ENCODE measurements at places on chromosomes 1 and 21.
A peak's percentile ranks its signal among the peaks of the same experiment; 100 is the strongest.

GRCh38 chr1:185570962-185571361, 163.2 kb upstream of the HMCN1 start:
- no peak for DNase-seq

- peak; percentile 71 for DNase-seq
Observed at GRCh38 chr1:173409613-173410012, 67.5 kb upstream of the PRDX6 start.

- no peak for DNase-seq
Observed at GRCh38 chr1:162772571-162773154, 17.8 kb upstream of the HSD17B7 start.

DNA sequence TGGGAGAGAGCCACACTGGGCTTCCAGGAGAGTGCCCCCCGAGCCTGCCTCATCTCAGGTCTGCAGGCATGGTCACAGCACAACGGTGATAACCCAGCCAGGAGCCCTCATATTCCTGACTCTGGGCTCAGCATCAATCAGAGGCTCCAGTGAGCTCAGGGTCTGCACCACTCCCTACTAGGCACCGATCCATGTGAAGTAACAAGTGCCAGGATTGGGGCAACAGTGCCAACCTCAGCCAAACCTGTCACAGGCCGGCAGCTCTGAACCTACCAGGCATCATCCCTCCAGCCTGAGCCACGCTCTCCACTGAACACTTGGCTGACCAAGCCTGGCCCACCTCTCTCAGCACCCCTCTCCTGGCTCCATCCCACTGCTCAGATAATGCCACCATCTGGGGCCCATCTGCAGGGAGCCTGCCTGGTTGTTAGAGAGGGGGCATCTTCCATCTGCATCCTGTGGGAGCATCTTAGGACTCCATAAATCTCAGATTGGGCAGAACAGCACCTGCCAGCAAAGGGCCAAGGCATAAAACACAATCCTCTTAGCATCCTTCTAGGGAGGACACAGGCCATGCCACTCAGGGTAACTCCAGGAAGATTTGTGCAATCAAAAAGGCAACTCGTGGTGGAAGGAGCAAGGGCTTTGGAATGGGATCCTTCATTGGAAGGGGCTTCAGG, 213.7 kb upstream of the CSF3R start:
- no peak for DNase-seq

GRCh38 chr1:227947386-227947675, 401 bp downstream of the WNT9A start:
- no peak for DNase-seq

- no peak for DNase-seq
Observed at GRCh38 chr1:49523764-49524163, 500.0 kb downstream of the AGBL4 start.

GRCh38 chr1:114108751-114109255, 44.9 kb downstream of the SYT6 start:
- no peak for DNase-seq

DNA sequence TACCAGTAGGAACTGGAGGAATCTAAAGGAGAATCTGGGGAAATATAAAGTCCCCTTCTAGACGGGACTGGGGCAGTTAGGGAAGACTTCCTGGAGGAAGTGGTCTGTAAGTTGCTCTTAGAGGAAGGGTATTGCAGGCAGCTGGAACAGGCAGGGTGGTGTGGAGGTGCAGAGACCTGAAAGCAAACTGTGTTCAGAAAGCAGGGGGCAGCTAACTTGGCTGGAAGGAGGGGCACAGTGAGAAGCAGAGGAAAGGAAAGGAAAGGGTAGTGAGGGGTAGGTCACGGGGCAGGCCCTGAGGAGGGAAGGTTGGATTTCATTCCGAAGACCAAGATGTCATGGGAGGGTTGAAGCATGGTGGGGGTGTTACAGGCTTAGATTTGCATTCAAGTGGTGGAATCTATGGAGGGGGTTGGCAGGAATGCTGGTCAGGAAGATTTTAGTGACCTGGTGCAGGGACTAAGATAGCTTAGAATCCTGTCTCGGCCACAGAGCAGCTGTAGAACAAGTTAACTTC, 240.7 kb downstream of the FOXD2 start:
- no peak for DNase-seq

- no peak for DNase-seq
Observed at GRCh38 chr1:26965628-26966027, 5.4 kb upstream of the KDF1 start.

GRCh38 chr1:9263276-9263855, 28.8 kb downstream of the H6PD start:
- no peak for DNase-seq

- no peak for DNase-seq
Observed at GRCh38 chr1:23114424-23115079, 54.1 kb downstream of the LUZP1 start.

DNA sequence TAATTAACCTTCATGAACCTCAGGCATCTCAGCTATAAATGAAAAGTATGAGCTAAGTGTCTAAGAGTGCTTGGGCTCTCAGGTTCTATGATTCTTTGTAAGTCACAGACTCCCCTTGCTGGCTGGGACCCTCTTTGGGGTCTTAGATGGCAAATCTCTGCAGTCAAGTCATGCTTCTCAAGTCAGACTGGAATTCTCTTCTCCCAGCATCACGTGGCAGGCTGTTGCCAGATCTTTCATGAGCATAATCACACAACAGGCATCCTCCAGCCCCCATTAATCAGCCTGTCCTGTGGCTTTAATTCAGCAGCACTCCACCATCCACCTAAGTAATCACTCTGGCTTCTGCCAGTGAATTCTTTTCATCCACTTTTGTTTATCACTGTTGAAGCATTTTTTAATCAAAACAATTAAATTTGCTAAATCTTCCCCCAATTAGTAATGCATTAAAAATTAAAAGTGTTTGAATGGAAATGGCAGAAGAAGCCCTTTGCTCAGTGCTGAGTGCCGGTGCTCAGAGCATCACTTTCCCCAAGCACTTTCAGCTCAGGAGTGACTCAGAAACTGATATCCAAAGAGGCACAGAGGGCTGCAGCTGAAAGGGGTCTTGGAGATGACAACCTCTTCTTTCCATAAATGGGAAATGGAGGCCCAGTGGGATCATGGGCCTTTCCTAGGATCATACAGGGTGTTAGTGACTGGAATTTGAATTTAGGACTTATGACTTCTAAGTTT, 50.2 kb downstream of the C8A start:
- DNase-seq: no peak

DNA sequence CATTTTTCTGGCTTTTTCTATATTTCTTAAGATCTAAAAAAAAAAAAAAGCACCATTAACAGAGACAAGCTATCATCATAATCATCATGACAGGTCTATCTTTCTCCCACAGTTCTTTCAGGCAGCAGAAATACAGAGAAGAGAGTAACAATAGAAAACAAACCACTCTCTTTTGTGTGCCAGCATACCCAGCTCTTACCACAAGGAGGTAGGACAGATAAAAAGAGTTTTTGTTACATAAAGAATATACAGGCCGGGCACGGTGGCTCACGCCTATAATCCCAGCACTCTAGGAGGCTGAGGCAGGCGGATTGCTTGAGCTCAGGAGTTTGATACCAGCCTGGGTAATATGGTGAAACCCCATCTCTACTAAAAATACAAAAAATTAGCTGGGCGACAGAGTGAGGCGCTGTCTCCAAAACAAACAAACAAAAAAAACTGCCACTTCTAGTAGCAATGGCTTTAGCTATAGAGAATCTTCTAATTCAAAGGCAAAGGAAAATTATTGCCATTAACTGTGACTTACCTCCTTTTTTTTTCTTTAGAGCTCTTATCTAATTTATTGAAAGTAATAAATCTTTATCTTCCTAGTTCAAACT, 39.7 kb downstream of the ANKRD13C start:
- no peak for DNase-seq

DNA sequence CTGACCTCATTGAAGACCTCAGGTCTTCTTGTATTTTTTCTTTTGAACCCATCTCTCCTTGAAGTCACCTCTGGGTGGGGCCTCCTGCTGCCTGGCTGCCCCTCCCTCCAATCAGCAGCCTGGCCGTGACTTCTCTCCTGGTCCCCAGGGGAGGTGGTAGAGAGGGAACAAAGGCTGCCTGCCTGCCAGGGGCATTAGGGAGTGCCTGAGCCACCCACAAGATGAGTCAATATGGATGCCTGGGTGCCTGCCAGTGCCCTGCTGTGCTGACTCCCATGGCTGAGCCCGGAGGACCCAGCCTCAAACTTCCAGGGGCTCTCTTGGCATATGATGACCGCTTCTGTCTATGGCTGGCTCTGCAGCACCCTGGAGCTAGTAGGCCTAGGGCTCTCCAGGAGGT, 5.3 kb upstream of the CDCP2 start:
- DNase-seq: no peak

- DNase-seq: no peak
Observed at GRCh38 chr1:43247256-43247921, 22.4 kb upstream of the TMEM125 start.

- no peak for DNase-seq
Observed at GRCh38 chr1:60298290-60298689, 224.7 kb upstream of the C1orf87 start.

DNA sequence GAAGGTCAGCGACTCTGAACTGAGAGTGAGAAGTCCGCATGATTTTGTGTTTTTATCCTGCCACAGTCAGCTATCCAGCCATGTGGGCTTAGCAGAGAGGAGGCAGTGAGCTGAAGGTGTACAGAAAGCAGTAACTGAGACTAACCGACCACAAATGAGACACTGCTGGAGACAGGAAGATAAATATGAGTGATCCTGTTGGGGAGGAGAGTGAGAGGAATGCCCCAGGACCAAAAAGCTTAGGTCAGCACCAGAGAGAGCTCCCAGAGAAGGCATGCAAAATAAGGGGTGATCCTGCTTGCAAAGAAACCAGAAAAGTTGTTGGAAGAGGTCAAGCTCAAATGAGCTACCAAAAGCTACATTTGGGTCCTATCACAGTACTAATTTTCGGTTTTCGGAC, 63.7 kb downstream of the HLCS start:
- no peak for DNase-seq

- DNase-seq: no peak
Observed at GRCh38 chr1:29256394-29256793, 20.1 kb downstream of the PTPRU start.

DNA sequence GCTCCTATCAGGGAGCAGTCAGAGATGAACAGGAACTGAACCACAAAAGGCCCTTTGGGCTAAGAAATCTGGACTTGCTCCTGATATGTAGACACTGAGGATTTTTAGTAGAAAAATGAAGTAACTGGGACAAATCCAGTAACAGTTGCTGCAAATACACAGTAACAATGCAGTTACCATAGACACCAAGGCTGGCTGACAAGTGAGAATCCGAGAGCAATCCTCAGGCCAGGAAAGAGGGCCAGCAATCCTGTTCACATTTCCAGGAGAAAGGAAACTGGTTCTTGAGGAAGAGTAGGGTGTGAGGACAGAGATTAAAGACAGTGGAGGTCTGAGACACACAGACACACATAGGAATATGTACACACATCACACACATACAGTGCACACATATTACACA, 9.3 kb upstream of the LORICRIN start:
- DNase-seq: no peak

- no peak for DNase-seq
Observed at GRCh38 chr1:84701376-84701775, 11.1 kb upstream of the SSX2IP start.

DNA sequence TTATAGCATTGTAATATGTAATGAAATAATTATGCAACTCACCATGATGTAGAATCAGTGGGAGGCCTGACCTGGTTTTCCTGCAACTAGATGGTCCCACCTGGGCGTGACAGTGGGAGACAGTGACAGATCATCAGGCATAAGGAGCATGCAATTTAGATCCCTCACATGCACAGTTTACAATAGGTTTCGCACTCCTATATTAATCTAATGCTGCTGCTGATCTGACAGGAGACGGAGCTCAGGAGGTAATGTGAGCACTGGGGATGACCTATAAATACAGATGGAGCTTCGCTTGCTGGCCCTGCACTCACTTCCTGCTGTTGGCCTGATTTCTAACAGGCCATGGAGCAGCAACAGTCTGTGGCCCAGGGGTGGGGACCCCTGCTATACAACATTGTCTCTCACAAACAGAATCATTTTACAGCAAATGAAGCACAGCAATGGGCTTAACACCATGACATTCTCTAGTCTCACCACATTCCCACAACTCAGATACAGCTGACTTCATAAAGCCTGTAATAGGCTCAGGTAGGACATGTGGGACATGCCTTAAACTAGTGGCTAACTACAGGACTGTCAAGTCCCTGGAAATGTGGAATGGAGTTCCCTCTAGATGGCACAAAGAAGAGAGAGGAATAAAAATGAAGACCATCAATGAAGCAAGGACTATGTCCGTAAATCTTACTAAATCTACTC, 40.7 kb upstream of the SLC5A9 start:
- no peak for DNase-seq

- no peak for DNase-seq
Observed at GRCh38 chr1:173137107-173137706, 69.9 kb downstream of the TNFSF4 start.

DNA sequence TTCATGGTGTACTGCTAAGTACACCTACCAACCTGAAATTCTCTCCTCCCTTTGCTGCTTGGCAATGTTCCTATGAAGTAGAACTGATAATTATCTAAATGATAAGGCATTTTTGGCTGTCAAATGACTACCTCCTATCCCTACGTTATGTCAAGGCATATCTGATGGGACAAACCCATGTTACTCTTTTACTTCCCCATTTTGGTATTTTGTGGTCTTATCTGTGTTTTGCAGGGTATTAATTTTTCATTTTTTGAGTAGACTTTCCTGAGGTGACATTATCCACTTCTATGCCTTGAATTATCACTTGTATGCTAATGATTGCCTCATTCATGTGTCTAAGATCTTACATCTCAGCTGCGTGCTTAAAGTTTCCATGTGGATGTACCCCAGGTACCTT, 499.6 kb upstream of the B3GALT2 start:
- no peak for DNase-seq

- DNase-seq: no peak
Observed at GRCh38 chr1:4563586-4563985, 90.8 kb upstream of the AJAP1 start.

DNA sequence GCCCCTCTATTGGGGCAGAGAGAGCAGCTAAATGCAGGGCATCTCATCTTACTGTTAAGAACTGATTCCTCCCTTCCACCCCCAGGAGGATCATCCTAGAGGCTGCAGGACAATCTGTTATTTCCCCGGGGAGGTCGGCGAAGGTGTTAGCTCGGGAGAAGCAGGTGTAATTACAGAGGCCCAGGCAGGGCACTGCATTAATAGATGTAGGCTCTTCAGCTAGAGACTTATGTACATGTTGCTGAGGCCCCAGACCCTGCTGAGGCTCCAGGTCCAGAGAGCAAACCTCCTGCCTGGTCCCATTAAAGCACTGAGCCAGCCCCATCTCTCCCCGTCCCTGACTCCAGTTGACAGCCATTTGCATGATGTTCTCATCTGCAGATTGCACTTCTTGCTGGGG, 320.3 kb upstream of the VAMP3 start:
- no peak for DNase-seq

Measured in NCI-H526 treated with DMSO at 0.1 percent for 48 hours (cell line).